AG09319 (cell line): ENCODE measurements at places on chromosomes 11 and 22.
A peak's percentile ranks its signal among the peaks of the same experiment; 100 is the strongest.

GRCh38 chr22:38733329-38733723 lies 22.5 kb downstream of the SUN2 start:
- DNase-seq = no peak

GRCh38 chr11:102229510-102230123 lies 87.7 kb upstream of the BIRC3 start:
- no peak for DNase-seq

GRCh38 chr11:71977743-71978418 lies 20.8 kb upstream of the IL18BP start:
- peak; percentile 20 for DNase-seq

GRCh38 chr22:19179497-19180048 lies 1.0 kb upstream of the SLC25A1 start:
- peak; percentile 62 for DNase-seq

- no peak for DNase-seq
These were observed 5.6 kb downstream of the MAPK1 start for GRCh38 chr22:21861851-21862250.

- no peak for DNase-seq
These were observed 69.2 kb downstream of the KIF18A start for GRCh38 chr11:28038775-28039174.

DNA sequence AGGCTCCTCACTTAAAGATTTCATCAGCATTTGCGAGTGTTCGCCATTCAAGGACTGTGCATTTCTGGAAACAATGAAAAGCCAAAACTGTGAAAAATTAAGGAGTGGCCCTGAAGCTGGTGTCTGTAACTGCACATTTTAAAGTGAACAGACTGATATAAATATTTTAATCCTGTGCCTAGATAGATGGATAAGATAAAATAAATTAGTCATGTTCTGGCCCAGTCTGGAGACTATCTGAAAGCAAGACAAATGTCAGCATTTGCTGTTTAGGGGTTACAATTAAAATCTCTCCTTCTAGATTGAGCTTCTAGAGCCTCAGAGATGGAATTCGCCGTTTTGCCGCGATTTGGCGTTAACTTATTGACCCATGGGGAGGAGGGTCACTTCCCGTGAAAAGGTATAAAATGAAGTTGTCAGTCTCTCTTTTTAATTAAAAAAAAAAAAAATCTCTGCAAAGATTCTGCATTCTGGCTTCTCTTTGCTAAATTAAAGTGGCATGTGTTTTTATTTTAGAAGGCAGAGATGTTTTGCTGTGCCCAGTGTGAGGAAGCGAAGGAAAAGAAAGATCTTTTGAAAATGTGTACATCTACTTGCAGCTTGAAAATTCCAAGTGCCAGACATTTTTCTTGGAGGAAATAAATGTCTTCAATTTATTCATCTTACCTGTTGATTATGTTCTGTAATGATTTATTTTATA lies 79.7 kb upstream of the WNT7B start:
- no peak for DNase-seq

- DNase-seq = peak; percentile 38
These were observed 84.2 kb downstream of the FBXO7 start for GRCh38 chr22:32558681-32559355.

- no peak for DNase-seq
These were observed 64.4 kb downstream of the MYH9 start for GRCh38 chr22:36323182-36323854.

- DNase-seq = no peak
These were observed 57.4 kb upstream of the ARHGAP42 start for GRCh38 chr11:100629671-100630070.

- DNase-seq = no peak
These were observed 60.5 kb downstream of the CD82 start for GRCh38 chr11:44625759-44626523.

DNA sequence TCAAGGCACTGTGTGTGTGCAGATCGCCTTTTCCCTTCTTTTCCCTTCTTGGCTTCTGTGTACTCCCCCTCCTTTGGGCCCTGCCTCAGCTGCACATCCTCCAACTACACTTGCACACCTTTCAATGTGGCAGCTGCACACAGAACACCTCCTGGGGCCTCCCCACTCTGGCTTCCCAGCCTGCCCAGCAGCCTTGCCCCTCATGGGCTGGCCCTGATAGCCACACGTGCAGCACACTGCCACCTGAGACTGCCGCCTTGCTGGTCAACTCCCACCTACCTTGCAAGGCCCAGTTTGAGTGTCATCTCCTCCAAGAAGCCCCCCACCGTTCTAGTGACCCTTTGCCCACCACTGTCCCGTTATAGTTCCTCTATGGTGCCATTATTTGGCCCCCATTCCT lies 77.3 kb upstream of the ARFGAP3 start:
- no peak for DNase-seq

GRCh38 chr22:47163481-47163855 lies 401.0 kb downstream of the TBC1D22A start:
- DNase-seq = no peak

GRCh38 chr22:27682437-27682836 lies 119.1 kb downstream of the MN1 start:
- no peak for DNase-seq

GRCh38 chr11:2655834-2656622 lies 43.8 kb downstream of the KCNQ1OT1 start:
- DNase-seq = peak; percentile 15

DNA sequence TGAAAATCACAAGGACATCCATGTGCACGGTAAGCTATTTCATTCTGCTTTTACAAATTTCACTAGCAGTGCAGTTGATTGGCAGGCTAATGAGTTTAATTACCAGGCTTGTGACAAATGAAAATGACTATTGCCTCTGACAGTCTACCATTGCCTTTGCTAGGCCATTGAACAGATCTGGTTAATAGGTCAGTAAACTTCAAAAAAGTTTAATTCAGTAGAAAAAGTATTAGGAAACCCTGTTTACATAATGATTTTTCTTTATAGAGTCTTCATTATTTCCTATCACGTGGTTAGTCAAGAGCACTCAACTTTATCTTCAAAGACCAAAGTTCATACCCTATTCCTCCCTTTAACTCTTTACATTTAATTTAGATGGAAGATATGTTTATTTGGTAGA lies 77.0 kb downstream of the PRMT3 start:
- DNase-seq = no peak

GRCh38 chr11:78350091-78350645 lies 67.5 kb downstream of the GAB2 start:
- no peak for DNase-seq

GRCh38 chr22:36977947-36978660 lies 41.1 kb downstream of the TST start:
- peak; percentile 58 for DNase-seq

DNA sequence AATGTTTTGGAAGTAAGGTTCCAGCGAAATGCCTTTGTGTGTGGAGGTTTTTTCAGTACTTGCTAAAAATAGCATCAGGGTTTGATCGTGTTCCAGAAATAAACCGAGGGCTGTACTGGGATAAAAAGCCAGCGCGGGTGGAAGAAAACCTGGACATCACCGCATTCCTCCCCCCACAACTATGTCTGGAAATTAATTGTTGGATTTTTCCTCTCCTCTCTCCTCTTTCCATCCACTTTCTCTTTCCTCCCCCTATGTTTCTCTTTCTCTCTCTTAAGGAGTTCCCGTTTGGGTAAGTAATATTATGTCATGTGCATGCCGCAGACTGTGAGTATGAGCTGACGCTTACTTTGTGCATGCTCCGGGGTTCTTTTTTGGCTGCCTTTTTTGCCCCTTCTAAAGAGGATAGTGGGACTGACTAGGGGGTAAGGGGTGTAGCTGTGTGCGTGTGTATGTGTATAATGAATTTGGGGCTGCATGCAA lies 104.2 kb upstream of the HSD17B12 start:
- no peak for DNase-seq

- peak; percentile 93 for DNase-seq
These were observed 38.4 kb downstream of the POU2AF3 start for GRCh38 chr11:111336582-111337256.

GRCh38 chr11:34613015-34613414 lies 7.9 kb upstream of the EHF start:
- DNase-seq = no peak

- no peak for DNase-seq
These were observed 61.0 kb downstream of the APIP start for GRCh38 chr11:34855021-34855753.

- DNase-seq = no peak
These were observed 11.0 kb upstream of the SPTBN2 start for GRCh38 chr11:66739983-66740382.

DNA sequence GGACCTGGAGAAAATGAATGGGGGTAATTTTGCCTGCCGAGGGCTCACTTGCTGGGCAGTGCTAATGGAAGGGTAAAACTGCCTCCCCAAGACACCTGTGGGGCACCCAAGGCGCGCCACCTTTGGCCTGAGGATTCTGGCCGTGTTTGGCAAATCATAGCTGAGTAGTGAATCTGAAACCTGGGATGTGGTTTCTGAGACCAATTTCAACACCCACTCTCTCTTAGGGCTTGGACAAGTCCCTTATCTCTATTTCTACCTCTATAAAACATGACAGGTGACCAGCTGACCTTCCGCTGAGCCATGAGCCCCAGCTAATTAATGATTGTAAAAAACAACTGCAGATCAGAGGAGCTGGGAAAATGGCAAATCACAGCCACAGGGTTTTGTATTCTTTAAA lies 1.5 kb upstream of the PACSIN3 start:
- DNase-seq = no peak

DNA sequence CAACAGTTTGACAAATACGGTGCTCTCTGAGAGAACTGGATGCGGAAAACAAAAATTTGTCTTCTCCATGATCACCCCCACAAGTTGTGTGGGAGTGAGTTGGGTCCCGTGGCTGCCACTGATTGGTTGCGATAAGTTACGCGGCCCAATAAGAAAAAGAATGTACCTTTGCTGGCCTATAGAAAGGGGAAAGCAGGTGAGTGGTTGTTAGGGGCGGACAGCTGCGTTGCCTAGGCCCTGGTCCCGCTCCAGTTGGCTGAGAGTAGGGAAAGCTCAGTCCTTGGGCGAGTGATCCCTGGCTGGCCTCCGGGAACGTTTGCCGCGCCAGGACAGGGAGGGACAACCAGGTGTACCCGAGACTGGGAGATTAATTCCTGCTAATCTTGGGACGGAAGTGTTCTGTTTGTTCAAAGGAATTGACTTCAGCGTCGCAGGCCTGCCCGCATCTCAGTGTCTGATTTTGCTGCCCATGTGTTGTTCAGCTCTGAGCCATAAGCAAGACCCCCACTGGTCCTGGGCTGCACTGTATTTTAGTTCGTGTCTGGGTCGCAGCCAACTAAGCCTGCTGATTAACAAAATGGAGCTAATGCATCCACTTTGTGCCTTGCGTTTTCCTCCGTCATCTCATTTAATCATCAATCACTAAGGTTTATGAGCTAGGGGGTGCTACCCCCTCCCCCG lies 773 bp upstream of the SYVN1 start:
- peak; percentile 85 for DNase-seq

GRCh38 chr11:2579315-2580060 lies 120.3 kb downstream of the KCNQ1OT1 start:
- no peak for DNase-seq

- no peak for DNase-seq
These were observed 47.7 kb upstream of the PPP6R3 start for GRCh38 chr11:68412593-68413475.

GRCh38 chr11:9619004-9619403 lies 44.9 kb upstream of the SWAP70 start:
- no peak for DNase-seq

DNA sequence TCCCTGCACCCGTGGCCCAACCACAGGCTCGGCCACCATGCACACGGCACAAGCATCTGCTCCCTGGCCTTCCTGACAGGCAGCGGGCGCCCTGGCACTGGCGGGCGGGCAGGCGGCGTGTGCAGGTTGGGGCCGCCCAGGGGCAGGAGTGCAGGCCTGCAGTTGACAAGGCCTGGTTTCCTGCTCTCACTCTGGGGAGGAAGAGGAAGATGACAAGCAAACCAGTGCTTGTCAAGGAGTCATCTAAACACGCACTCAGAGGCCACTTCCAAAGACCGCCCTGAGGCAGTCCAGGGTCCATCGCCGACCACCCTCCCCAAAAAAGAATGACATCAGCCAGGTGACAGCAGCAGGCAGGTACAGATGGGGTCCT lies 65.3 kb upstream of the LINC01488 start:
- DNase-seq = no peak

- DNase-seq = no peak
These were observed 23.4 kb upstream of the ADA2 start for GRCh38 chr22:17242641-17243040.

- DNase-seq = no peak
These were observed 5.2 kb downstream of the DDB1 start for GRCh38 chr11:61327669-61328071.

DNA sequence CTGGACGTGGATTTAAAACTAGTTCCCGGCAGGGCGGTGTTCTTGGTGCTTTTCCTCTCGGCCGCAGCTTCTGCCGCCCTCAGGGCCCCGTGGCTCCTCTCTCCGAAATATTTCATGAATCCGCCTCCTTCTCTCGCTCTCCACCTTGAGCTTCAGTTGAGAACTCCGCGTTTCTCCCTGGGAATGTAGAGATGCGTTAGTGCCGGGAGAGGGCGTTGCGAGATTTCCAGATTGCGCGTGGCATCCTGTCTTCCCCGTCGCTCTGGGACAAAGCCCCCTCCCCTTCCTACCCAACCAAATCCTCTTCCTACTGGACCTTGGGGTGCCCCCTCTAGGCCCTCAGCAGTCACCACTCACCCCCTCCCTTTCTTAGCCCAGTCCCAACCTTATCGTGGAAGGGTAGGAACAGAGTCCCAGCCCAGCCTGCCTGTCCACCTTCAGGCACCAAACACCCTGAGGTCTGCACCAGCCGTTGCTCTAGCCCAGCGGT lies 15.5 kb upstream of the RAC2 start:
- no peak for DNase-seq

DNA sequence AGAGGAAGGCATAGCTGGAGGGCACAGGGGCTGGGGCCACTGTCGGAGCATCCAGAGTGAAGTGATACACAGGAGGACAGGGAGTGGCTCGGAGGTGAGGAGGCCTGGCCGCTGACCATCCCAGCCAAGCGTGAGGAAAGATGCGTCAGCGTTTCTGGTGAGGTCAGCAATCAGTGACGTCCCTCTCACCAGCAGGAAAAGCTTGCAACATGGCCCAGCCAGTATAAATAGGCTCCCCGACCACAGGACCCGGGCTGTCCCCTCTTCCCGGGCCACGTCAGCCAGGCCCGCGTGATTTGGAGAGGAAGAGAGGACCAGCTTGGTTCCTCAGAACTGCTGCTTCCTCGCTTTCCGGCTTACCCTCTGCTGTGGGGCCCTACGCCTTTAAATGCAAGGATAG lies 4.2 kb upstream of the OSM start:
- DNase-seq = no peak

DNA sequence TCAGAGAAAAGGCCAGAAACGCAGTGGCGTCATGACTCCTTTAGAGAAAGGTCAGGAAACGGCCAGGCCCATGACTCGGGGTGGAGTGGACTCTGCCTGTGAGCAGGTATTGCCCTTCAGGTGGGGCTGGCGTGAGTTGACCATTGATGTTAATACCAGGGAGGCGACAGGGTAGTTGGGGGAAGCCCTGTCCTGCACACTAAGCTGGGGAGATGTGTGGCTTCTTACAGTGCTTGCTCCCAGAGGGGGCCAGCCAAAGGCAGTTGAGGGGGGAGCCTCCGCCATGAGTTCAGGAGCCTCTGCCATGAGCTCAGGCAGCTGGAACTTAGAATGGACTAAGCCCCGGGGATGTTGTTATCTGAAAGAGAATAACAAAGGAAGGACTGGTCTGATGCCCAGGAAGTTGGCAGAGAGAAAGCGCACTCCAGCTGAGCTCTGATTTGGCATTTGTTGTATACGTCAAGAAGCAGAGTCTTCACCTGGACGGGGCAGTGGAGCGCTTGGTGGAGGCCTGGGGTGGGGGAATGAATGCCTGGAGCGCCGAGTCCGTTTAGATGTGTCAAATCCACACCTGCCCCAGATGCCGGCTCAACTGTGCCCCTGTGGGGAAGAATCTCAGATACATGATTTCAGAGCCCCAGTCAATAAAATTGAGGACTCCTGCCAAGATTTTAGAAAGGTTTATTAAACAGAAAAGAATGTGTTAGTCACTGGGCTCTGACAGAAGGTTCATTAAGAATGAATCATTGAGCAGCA lies 222.5 kb downstream of the TBC1D22A start:
- no peak for DNase-seq
